Renal cortex interstitium (tissue), 15 donors: ENCODE measurements at places on chromosomes 12 and 14.

DNA sequence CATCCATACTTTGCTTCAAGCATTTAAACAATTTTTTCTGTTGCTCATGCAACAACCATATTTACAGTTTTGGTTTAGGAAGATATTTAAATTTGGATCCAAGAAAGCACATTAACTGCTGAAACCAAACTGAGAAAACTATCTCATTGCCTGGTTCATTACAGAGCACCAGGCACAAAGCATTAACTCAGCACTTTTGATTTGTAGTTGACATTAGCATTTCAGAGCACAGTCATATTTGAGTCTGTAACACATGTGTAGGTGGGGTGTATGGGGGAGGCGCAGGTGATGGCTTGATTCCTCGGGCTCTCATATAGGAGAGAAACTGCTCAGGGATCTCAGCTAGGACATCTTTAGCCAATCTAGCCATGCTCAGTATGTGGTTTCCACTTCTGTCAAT lies 251.7 kb downstream of the CPNE8 start:
- DNase-seq: no peak

- DNase-seq: no peak
These were observed 207.9 kb downstream of the NUAK1 start for GRCh38 chr12:105930557-105931503.

DNA sequence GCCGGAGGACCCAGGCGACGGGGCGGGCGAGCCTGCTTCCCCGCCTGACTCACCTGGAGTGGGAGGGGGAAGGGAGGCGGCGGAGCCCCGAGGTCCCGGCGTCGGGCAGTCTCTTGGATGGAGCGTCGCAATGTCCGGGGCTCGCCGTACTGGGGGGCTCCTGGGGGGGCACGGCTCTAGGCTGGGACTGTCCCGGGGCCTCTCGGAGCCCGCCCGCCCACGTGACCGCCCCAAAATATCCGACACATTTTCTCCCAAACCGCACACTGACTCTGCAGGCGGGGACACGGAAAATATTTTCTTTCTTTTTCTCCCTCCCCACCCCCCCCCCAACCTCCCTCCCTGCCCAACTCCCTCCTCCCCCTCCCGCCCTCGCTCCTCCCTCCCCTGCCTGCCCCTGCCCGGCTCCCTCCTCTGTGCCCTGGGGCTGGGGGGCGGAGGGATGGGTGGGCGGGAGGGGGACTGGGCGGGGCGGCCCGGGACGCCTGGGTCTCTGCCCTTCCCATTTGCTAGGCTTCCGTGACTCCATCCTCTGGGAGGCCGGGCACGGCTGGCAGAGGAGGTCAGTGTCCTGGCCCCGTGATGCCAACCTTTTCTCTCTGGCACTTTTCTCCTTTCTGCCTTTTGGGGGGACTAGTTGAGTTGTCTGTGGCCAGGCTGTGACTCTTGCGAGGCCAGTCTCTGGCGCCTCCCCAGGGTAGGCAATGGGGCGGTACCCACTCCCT lies at the start of gene RARG:
Gene RARG, minus strand, starts transcription at position 289 of the 725 bp plus-strand sequence. CDS start 4,664 bp downstream, outside the sequence.
- DNase-seq: no peak

DNA sequence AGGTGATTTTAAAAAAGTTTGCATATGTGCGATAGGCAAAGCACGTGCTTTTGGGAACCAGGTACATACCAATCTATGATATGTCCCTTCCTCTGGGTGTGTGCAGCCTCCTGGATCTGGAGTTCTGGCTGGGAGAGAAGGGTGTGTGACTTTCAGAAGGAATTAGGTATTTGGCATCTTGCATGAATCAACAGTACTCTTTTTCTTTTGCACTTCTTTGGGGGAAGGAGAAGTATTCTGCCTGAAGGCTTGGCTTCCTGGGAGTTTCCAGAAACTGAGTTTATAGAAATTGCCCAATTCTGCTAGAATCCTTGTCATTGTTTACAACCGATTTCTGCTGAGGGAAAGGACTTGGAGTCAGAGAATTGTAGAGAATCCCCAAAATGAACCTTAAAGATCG lies 2.9 kb upstream of the CLMN start:
- no peak for DNase-seq

- no peak for DNase-seq
These were observed 16.4 kb downstream of the NR1H4 start for GRCh38 chr12:100490056-100490455.
